ENCODE measurements at places on chromosomes 1 and 21.

GRCh38 chr1:54137534-54138061 lies 15.2 kb downstream of the CDCP2 start:
- no peak for DNase-seq

DNA sequence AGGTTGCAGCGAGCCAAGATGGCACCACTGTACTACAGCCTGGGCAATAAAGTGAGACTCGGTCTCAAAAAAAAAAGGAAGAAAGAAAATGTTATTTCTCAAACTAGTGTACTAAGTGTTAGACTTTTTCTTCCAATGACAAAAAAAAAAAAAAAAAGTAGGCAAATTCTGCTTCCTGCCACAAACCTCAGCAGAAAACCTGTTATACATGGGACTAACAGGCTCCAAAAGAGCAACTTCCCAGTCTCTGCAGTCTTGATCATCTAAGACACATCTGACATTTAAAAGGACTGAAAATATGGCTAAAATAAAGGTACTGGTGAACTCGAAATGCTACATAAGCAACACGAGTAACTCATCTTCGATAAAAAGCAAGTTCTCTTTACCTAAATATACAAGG lies 59.6 kb downstream of the HSF2BP start:
- no peak for DNase-seq

- no peak for DNase-seq
These were observed 193.2 kb downstream of the LHX8 start for GRCh38 chr1:75327395-75327794.

DNA sequence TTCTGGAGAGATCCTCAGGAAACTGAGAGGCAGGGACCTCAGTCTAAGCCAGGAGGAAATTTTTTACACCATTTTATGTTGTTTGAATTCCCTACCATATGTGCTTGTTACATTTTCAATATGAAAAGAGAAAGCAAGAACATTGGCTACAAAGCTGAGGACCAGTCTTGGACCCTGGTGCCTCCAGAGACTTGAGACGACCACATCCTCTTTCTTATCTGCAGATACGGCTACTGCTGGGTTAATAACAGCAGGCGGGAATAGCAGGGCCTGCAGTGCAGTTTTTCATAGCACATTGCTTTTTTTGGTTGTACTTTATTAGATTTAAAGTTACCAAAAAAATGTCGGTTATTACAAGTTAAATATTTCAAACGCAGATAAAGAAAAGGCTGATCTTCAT lies 3.9 kb downstream of the KDM4A start:
- no peak for DNase-seq

GRCh38 chr1:23343221-23344110 lies 618 bp downstream of the HNRNPR start:
- peak; percentile 59 for DNase-seq

DNA sequence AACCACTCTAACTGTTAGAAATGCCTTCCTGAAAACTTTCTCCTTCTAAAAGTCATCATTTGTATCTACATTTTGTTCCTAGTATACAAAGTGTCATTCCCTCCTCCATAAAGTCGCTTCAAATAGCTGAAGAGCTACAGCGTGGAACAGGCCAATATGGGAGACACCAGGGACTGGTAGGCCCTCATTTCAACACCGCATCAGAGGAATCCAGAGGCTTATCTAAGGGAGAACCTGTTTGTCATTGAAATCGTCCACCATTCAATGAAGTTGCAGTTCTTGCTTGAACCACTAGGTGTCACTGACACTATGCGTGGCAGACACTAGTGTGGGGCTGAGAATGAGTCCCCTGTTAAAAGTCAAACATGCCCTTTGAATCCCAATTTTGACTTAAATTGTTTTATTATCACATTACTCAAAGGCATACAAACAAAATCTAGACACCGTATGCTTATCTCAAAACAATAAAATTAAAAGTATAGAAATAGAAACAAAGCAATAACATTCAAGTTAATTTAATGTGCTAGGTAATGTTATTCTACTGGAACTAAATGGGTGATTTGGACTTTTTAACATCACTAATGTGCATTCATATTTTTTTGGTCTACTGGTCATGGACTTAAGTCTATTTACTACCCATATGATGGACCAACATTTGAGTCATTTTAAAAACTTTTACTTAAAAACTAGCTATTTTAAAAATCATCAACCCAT lies 182.3 kb downstream of the FCRL5 start:
- DNase-seq, result peak; percentile 66

- no peak for DNase-seq
These were observed 7.3 kb downstream of the MYOG start for GRCh38 chr1:203078478-203078877.

DNA sequence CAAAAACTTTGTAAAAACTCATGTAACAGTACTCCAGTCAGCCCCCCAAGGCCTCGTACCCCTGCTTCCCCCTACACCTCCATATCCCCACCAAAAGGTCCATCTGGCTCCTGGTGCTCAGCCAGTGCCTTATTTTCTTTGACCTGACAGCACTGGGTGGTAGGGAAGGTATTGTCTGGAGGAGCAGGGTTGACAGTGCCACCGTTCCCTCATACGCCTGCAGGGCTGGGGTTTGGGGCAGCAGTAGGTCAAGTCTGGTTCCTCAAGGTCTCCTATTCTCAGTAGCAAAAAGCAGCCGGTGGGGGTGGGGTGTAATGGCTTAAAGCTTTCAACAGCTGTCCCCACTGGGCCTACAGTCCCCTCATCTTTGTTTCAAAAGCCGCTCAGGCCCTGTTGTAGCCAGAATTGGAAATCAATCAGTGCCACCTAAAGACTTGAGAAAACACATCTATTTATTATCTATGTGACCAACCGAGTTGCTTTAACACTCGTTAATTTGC lies 25.3 kb upstream of the TTF2 start:
- DNase-seq, result no peak

DNA sequence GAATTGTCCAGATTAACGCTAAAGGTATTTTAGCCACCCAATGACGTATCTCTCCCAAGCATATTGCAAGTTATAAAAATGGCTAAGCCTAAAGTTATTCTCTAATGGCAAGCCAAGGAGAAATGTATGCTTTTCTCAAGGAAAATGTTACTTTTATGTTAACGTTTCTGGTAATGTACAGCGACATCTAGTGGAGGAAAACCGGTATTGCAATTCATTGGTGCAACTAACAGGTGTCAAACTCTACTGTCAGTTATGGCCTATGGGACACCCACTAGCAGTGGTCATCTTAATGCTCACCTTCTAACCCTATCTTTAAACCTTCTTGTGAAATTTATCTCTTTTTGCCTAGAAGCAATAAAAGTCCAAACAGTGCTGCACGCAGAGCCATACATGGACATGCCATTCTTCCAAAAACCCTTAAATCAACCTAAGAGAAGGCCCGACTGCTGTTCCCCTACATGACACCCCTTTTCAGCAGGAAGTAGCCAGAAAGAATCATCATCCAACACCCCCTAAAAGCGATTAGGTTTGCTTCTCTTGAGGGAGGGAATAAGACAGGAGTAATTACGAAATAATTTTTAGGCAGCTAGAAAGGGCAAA lies 68.7 kb upstream of the LRIF1 start:
- peak; percentile 34 for DNase-seq
